Hematopoietic multipotent progenitor cell treated with erythropoietin and hydrocortisone succinate and interleukin-3 and kit ligand, for 6 days (in vitro differentiated cells): ENCODE measurements at places on chromosomes 13 and 19.
A peak's percentile ranks its signal among the peaks of the same experiment; 100 is the strongest.

- DNase-seq = no peak
Observed at GRCh38 chr13:92150606-92151005, 752.2 kb downstream of the GPC5 start.

- DNase-seq = no peak
Observed at GRCh38 chr13:33352526-33352925, 67.0 kb upstream of the STARD13 start.

- no peak for DNase-seq
Observed at GRCh38 chr19:42279155-42279901, 10.3 kb downstream of the CIC start.

GRCh38 chr13:44294876-44295275 is 78.7 kb upstream of the SERP2 start:
- DNase-seq = no peak

DNA sequence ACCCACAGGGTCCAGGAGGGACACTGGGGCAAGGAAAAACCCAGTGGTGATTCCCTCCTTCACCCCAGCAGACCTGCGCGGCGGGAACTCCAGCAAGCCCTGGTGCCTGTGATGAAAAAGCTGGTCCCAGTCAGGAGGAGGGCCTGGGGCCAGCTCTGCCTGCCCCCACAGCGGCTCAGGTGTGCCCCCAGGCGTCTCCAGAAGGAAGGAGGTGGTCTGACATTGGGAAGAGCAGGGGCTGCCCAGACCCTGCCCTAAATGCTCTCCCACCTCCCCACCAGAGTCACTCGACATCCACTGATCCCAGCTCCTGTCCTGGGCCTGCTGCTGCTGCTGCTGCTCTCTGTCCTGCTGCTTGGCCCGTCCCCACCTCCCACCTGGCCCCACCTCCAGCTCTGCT is 6.2 kb downstream of the PTH2 start:
- no peak for DNase-seq

DNA sequence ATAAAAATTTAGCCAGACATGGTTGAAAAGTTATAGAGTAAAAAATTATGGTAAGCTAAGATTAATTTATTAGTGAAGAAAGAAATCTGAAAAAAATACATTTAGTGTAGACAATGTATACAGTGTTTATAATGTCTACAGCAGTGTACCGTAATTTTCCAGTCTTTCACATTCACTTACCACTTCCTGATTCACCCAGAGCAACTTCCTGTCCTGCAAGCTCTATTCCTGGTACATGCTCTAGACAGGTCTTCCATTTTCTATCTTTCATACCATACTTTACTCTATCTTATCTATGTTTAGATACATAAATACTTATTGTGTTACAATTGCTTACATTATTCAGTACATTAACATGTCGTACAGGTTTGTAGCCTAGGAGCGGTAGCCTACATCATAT is 1387.8 kb upstream of the ATXN8OS start:
- DNase-seq = no peak

DNA sequence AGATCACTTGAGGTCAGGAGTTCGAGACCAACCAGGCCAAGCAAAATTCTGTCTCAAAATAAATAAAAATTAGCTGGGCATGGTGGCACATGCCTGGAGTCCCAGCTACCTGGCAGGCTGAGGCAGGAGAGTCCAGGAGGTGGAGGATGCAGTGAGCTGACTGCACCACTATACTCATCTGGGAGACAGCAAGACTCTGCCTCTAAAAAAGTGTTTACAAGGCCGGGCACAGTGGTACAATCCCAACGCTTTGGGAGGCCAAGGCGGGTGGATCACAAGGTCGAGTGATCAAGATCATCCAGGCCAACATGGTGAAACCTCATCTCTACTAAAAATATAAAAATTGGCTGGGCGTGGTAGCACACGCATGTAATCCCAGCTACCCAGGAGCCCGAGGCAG is 4.2 kb upstream of the DAPK3 start:
- no peak for DNase-seq

DNA sequence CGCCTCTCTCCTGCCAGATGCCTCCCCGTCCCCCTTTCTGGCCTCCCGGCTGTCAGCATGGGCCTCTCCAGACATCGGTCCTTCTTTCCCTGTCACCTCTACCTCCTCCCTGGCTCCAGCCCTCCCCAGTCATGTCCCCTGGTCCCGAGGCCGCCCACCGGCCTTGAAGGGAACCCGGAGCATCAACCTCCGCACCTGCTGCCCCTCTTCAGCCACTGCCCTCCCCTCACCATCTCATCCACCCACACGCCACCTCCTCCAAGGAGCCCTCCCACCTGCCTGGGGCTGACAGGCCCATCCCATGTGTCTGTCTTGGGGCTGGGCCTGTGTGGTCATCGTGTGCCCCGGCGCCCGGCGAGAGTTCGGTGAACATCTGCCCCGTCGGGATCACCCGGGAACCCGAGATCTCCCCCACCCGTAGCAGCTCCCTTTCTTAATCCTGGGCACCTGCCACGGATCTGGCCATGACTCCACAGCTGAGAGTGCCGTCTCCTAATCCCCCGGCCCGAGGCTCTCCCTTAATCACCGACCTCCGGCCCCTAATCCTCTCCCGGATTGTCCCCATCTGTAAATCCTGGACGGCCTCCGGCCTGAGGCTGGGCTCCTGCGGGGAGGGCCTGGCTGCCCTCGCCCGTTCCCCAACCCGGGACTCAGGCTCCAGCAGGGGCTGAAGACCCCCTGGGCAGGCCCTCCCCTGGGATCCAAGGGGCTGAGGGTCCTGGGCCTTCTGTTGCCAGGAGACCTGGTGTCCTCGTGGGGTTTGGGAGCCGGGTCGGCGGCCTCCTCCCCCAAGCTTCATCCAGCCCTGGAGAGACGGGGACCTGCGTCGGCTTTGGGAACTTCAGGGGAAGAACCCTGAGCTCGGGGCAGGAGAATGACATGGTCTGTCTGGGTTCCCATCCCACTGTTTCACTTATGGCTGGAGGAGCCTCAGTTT is 5.9 kb downstream of the HCN2 start:
- no peak for DNase-seq

- no peak for DNase-seq
Observed at GRCh38 chr13:113631341-113632095, 26.5 kb downstream of the ATP4B start.

DNA sequence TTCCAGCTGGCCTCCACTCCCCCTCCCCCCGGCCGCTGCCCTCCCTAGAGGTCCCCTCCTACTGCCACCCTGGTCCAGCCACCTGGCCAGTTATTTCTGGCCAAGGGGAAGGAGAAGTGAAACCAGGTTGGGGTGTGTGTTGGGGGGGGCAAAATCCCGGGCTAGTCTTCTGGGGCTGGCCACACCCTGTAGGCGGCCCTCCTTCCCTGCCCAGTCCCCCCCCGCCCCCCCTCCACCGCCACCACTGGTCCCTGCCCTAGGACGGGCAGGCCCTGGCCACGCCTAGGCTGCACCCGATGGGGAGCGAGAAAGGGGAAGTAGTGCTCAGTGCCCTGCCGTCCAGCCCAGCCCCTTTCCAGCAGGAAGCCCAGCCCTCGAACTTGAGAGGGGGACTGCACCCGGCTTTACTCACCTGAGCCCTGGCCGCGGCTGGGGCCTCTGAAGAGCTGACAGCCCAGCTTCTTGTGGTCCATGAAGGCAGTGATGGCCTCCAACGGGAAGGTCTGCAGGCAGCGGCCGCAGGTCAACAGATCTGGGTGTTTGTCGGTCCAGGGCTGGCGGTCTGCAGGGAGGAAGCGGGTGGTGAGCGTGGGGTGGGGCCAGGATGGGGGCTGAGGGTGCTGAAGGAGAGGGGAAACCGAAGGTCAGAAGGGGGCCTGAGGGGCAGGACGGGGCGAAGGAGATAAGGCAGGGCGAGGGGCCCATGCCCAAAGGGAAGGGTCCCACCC is 813 bp downstream of the ZNF296 start:
- DNase-seq = peak; percentile 94

DNA sequence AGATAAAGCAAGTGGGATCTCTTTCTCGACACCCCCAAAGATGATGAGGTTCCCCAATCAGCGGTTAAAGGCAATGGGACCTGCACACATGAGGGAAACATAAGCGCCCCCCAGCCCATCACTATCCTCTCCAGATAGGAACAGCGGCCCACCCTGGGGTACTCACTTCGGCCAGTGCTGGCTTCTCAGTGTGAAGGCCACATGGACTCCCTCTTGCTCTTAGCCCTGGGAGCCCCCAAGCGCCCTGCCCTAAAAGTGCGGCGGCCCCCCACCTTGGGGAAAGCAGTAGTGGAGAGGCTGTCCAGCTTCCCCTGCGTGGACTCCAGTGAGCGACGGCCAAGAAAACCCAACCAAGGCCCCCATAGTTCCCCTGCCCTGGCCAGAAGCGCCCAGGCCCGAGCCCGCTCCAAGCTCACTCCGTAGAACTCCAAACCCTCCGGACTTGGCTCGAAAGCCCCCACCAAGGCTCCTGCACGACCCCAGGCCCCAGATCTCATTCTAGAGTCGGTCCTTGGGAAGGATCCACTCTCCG is 1.0 kb downstream of the CACNA1A start:
- DNase-seq = no peak

GRCh38 chr13:102399791-102400674 is 1.8 kb downstream of the FGF14 start:
- peak; percentile 53 for DNase-seq

- no peak for DNase-seq
Observed at GRCh38 chr13:20340759-20341171, 108.6 kb upstream of the GJB6 start.

- DNase-seq = no peak
Observed at GRCh38 chr13:100148422-100148821, 59.5 kb downstream of the PCCA start.

DNA sequence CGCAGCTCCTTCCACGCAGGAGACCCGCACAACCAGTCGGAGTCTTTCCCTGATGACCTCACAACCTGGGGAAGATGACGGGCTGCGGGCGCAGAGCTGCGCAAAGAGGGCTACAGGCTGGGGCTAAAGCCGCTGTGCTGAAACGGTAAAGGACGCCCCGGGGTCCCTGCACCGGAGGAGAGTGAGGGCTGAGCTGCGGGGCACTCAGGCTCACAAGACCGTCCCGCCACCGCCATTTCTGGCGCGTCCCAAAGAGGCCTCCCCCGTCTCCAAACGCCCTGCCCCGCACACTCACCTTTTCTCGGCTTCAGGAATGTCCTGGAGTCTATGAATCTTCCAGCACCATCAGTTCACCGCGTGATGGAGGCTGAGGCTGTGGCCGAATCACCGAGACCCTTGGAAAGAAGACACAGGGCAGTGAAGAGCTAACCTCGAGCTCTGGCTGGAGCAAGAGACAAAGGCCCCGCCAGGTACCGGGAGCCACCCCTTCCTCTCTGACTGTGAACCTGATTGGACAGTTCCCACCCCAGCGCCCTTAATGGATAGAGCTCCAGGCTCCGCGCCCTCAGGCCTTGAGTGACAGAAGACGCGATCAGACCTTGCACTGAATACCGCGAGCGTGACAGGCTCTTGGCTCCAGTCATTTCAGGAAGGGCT is 41.8 kb upstream of the ZNF429 start:
- DNase-seq = peak; percentile 87

GRCh38 chr13:69243366-69243765 is 864.3 kb upstream of the ATXN8OS start:
- DNase-seq = no peak

GRCh38 chr19:14310055-14310454 is 71.2 kb upstream of the ADGRE5 start:
- no peak for DNase-seq

DNA sequence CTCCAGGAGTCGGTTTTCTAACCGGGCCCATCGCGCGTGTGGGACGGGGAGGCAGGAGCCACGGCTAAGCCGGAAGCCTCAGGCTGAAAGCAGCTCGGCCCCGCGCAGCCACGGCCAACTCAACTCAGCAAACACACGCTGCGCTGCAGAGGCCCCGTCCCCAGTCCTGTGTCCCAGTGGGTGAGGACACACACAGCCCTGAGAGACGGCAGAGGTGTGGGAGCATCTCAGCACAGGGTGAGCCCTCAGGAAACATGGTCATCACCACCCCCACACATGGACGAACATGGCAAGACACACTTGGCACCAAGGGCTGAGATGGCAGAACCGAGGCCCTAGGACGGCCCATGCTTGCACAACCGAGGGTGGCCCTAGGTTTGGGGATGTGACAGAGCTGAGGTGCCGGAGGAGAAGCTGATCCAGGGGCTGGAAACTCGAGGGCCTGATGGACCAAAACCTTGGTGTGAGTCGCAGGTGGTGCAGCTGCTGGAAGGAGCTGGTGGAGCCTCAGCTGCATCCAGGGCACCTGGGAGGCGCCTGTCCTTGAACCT is 29.0 kb upstream of the C13orf46 start:
- no peak for DNase-seq

GRCh38 chr19:6074709-6075403 is 35.4 kb downstream of the RFX2 start:
- no peak for DNase-seq

DNA sequence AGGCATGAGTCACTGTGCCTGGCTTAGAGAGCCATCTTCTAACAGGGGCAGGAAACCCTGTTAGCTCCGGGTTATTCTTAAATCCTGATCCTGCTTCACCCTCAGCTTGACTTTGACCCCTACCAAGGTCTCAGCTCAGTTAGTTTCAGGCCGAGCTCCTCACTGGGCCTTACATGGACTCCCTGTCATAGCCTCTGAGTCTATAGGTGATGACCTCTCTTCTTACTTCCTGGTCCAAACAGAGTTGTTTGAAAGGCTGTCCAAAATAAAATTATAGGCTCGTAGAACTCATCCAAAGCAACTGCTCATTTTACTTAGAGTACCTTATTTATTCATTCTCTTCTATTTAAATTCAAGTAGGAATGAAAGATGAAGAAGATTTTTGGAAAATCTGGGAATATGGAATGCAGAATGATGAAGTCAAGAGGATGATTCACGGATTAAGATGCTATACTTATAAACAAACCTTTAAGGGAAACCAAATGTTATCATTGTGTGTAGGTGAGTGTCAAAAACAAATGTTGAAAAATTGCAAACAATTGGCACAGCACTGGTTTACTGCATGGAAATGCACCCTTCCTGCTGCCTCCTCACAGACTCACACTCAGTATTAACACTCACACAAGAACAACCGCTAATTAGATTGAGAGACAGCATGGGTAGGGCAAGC is 174.1 kb downstream of the RGCC start:
- DNase-seq = no peak

DNA sequence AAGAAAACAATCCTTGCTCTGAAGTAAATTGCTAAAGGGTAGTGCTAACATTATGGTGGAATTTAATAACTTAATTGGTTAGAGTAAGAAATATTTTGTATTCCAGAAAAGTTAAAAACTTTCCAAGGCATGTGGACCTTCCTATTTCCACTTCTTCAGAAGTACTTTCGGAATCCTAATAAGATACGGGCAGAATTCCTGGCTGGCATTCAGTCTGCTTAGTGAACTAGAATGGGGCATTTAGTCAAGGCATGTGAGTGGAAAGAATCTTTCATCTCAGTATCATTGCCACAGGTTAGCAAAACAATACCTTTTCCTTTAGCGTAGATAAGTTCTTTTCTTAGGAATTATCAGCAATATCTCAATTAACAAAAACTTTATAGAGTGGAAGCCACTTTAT is 85.1 kb downstream of the TNFRSF19 start:
- DNase-seq = no peak

DNA sequence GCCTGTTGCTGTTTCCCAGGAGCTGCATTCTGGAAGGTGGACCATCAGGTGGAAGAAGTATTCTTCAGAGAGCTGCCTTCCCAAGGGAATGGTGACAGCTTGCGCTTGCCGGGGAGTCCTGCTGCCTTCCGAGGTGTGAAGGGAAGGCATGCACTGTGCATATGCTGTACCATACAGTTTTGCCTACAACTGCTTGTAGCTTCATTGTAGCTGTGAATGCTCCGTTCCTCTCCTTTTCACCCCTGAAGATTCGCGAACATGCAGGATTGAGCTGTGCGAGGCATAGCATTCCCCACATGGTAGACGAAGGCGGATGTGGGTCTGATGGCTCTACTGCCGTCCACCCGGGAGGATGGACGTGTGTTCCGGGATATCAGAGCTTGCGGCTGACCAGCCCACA is 243.2 kb upstream of the TSHZ3 start:
- no peak for DNase-seq

GRCh38 chr13:27926644-27927434 is 7.0 kb downstream of the PDX1 start:
- no peak for DNase-seq
